ENCODE measurements at places on chromosomes 2 and 18.
A peak's percentile ranks its signal among the peaks of the same experiment; 100 is the strongest.

DNA sequence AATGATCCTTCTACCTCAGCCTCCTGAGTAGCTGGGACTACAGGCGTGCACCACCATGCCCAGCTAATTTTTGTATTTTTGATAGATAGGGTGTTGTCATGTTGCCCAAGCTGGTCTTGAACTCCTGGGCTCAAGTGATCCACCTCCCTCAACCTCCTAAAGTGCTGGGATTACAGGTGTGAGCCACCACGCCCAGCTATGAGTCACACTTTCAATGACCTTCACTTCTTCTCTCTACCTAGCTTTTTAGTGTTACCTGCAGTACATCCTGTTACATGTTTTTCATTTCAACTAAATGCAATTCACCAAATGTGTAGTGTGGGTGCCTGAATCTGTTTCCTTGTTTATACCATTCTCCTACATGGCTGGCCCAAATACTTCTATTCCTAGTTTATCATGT is 64.0 kb downstream of the SLC39A10 start:
- DNase-seq: no peak

- peak; percentile 13 for DNase-seq
Measured at GRCh38 chr2:108139521-108139920, 100.2 kb upstream of the SULT1C3 start.

- DNase-seq: no peak
Measured at GRCh38 chr18:6731222-6731596, 1.7 kb downstream of the ARHGAP28 start.

DNA sequence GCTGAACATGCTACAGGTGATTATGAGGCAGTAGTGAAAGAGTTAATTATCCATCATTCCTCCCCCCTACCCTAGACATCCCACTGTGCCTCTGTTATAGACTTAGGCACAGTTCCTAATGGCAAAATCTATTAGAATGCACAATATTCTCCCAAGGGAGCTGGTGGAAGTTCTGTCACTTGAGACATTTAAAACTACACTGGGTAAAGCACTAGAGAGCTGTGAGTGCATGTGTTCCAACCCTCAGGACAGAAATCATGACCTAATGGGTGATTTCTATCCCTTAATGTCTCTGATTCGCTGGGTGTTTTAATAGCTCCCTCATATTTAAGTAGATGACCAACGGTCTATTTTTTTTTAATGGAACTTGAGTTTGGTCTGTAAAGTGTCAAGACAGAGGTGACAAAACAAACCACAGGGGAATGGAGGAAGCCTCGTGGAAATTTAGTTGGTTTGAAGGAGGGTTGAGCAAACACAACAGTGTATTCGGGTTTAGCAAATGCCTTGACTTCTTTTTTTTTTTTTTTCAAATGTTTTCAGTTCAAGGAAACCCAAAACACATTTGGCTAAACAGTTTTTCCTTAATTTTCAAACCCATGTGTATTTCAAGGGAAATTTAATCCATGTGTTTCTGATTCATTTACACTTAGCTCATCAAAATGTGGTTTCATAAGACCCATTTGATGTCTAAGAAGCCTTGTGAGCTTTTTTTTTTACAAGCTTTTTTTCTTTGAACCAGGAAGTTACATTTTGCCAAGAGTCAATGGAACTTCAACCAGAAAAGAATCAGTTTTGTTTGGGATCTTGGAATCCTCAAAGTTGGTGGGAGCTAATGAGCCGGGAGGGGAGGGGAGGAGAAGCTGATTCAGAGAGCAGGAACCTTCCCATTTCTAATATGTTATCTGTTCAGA is 665.1 kb upstream of the ZEB2 start:
- no peak for DNase-seq

GRCh38 chr2:71608441-71608840 is 155.1 kb downstream of the DYSF start:
- no peak for DNase-seq

GRCh38 chr2:35033748-35034147 is 1321.8 kb upstream of the CRIM1 start:
- DNase-seq: no peak

- no peak for DNase-seq
Measured at GRCh38 chr2:145283131-145283530, 763.2 kb upstream of the ZEB2 start.

GRCh38 chr18:6979954-6980353 is 137.6 kb downstream of the LAMA1 start:
- DNase-seq: no peak

DNA sequence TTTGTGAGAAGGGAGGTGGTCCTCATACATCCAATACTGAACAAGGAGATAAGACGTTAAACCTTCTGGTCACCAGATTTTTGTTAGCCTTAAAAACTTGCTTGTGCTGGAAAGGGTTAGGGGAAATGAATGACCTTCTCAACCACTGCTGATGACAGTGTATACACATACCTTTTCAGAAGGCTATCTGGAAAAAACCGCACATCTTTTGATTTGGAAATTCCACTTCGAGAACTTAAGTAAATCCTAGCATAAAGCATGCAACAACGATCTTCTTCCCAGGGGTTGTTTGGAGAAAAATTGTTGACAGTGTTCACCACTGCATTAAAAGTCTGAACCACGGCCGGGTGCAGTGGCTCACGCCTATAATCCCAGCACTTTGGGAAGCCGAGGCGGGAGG is 7.6 kb downstream of the YWHAQ start:
- DNase-seq: no peak

GRCh38 chr18:13266218-13267100 is 47.9 kb downstream of the LDLRAD4 start:
- no peak for DNase-seq

GRCh38 chr2:46000660-46001059 is 296.5 kb upstream of the EPAS1 start:
- DNase-seq: no peak

DNA sequence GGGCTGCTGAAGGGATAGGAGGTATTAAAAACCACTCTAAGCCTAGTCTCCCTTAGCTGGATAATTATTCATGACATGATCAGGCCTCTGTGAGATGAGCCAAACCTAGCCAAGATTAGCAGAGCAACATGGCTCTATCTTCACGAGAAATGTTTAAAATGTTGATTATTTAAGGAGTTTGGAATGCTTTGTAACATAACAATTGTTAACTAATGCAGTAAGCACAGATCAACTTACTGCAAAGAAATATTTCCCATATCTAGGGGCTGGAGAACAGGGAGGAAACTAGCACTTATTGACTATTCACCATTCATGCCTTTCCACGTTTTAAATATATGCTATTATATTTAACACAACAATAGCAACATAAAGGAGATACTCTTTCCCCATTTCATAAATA is 833.7 kb upstream of the CHAC2 start:
- no peak for DNase-seq

- DNase-seq: no peak
Measured at GRCh38 chr18:36629138-36629530, 199.7 kb downstream of the TPGS2 start.

DNA sequence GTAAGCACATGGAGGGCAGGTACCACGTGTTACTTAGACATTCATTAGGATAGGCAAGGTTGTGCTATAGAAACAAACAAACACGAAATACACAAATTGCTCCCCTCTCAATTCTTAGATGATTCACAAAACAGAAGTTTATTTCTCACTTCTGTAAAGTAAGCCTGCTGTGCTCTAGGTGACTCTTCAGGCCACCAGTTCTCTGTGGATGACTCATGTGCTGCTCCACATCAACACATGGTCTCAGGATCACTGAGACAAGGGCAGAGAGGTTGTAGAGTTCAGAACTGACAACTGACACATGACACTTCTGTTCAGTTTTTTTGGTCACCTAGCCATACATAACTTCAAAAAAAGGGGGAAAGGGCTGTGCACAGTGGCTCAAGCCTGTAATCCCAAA is 70.6 kb downstream of the DAW1 start:
- no peak for DNase-seq

DNA sequence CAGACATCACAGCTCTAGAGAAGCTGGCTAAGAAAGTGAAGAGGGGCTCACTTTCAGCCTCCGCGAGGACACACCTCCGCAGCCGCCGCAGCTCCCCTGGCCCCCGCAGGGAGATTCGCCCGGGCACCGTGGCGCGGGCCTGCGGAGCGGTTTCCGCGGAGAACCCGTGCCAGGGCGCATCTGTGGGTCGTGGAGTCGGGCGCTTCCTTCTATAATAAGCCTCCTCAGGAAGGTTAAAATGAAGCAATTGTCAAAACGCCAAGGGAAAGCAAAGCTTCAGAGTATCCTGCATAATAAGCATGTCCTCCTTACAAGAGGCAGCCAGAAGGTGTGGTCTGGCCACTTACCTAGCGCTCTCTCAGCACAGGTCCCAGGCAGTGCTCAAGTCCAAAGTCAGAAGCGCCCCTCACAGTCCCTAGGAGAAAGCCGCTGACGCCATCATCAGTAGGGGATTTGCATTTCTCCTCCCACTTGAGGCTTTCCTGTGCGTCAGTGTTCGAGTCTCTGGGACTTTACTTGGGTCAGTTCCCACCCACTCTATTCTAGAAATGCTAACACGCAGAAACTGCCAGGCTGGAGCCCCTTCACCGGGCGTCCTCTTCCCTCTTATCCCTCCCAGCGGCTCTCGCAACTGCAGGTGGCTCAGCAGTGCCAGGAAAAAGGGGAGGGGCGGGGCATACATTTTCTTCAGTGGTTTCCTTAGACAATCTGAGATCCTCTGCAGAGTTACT is at the start of gene STAT4:
Gene STAT4, minus strand, starts transcription at position 395 of the 731 bp plus-strand sequence. CDS start 2,791 bp downstream, outside the sequence.
- DNase-seq: no peak

Measured in RWPE1 (cell line).